Activated CD4-positive, alpha-beta T cell treated with anti-CD3 and anti-CD28 coated beads for 4 hours (primary cell): ENCODE measurements at places on chromosomes 2 and 18.

GRCh38 chr2:12141618-12142258 is 395.3 kb downstream of the LPIN1 start:
- DNase-seq = no peak

GRCh38 chr2:192741889-192742288 is 547.2 kb upstream of the TMEFF2 start:
- no peak for DNase-seq

GRCh38 chr18:74522635-74523548 is 11.4 kb upstream of the CNDP1 start:
- DNase-seq = no peak

GRCh38 chr18:50879302-50880118 is 592 bp downstream of the ME2 start:
- peak; percentile 29 for DNase-seq

GRCh38 chr2:198544461-198544860 is 740.1 kb downstream of the PLCL1 start:
- no peak for DNase-seq

DNA sequence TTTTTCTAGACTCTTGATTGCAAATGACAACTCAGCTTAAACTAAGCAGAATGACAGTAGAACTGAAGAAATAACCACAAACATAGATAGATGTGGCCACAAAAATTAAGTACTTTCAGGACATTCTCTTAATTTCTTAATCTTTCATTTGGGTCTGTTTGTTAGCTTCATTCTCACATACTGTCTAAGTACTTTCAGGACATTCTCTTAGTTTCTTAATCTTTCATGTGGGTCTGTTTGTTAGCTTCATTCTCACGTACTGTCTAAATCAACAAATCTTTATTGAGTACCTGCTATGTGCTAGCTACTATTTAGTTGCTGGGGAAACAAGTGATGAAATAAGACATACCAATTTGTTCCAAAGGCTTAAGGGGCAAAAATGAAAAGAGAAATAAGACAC is 35.1 kb downstream of the FAM117B start:
- no peak for DNase-seq

DNA sequence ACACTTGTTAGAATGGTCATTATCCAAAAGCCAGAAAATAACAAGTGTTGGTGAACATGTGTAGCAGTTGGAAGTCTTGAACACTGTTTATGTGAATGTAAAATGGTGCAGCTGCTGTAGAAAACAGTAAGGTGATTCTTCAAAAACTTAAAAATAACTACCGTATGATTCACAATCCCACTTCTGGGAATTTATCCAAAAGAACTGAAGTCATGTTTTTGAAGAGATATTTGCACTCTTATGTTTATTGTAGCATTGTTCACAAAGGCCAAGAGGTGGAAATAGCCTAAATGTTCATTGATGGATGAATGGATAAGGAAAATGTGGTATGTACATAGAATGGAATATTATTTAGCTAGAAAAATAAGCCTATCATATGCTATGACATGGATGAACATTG is 6.3 kb upstream of the SPP2 start:
- no peak for DNase-seq

DNA sequence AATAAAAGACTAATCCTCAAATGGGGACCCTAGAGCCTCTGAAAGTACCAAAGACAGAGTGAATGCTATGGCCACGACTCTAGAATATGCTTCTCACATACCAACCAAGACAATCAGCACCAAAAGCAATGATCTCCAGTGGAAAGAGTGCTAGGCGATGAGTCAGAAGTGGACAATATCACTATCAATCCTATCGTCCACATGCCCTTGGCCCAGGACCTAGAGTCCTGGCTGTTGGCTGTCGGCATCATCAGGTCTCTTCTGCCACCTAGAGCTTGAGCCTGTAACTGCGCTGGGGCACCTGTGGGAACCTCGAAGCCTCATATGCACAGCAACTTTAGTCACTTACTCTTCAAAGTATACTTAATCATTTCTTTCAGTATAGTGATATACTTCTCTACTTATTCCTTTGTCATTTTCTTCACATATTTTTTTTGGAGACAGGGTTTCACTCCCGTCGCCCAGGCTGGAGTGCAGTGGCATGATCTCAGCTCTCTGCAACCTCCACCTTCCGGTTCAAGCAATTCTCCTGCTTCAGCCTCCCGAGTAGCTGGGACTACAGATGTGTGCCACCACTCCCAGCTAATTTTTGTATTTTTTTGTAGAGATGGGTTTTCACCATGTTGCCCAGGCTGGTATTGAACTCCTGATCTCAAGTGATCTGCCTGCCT is 29.7 kb downstream of the NOL10 start:
- peak; percentile 23 for DNase-seq

- no peak for DNase-seq
Measured at GRCh38 chr2:236208019-236208926, 40.1 kb upstream of the GBX2 start.

- DNase-seq = no peak
Measured at GRCh38 chr2:237323656-237324055, 90.3 kb downstream of the COL6A3 start.

GRCh38 chr2:32838418-32838817 is 108.3 kb upstream of the LTBP1 start:
- no peak for DNase-seq

- DNase-seq = no peak
Measured at GRCh38 chr18:10143596-10143995, 229.8 kb downstream of the VAPA start.

GRCh38 chr2:164538240-164538866 is 82.9 kb downstream of the GRB14 start:
- no peak for DNase-seq

- no peak for DNase-seq
Measured at GRCh38 chr2:39469807-39470206, 32.7 kb upstream of the MAP4K3 start.

DNA sequence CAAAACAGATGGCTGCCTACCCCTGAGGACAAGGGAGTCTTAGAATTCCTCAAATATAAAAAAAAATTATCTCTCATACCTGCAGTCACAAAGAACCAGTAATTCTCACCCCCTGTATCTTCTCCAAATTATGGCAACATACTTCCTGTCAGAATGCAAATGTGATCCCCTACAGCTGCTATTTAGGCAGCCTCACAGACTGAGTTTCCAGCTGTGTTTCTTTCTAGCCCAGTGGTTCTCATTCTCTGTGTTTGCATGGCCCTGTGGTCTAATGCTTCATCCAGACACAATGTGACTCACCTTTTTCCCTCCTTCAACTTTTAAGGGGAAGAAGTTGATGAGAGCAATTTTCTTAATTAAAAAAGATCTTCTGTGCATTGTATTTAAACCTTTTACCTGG is 726.3 kb downstream of the TSN start:
- DNase-seq = no peak

DNA sequence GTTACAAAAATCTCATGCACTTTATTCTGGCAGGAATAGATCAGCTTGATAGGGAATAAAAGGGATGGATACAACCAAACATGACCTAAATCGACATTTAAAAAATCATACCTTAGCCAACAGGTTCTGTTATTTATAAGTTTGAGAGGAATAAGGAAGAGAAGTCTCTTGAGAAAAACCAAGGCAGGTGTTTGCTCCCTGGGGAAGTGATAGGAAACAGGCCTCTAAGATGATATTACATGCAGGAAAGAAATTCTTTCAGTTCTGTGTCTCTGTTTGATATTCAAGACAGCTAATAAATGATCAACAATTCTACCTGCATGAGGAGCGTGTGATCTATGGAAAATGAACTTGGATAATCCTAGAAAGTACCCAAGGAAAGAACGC is 184.8 kb upstream of the ZEB2 start:
- DNase-seq = no peak

- no peak for DNase-seq
Measured at GRCh38 chr2:59005836-59006615, 764.9 kb upstream of the FANCL start.

DNA sequence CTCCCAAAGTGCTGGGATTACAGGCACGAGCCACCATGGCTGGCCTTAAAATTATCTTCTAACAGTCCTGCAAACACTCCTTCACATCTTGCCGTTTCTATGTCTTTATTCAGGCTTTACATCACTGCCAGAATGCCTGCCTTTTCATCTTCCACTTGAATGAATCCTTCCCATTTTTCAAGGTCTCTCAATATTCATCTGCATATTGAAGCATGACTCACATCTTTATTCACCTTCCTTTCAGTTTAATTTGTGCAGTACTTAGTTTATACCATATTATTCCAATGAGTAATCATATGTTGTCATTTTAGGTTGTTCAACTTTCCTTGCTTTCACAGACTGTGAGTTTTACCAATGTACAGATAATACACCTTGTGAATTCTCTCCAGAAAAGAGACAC is 510.1 kb upstream of the PIK3C3 start:
- no peak for DNase-seq

- no peak for DNase-seq
Measured at GRCh38 chr2:117956036-117956796, 57.7 kb downstream of the CCDC93 start.

- no peak for DNase-seq
Measured at GRCh38 chr2:122389694-122390093, 634.2 kb downstream of the TSN start.

DNA sequence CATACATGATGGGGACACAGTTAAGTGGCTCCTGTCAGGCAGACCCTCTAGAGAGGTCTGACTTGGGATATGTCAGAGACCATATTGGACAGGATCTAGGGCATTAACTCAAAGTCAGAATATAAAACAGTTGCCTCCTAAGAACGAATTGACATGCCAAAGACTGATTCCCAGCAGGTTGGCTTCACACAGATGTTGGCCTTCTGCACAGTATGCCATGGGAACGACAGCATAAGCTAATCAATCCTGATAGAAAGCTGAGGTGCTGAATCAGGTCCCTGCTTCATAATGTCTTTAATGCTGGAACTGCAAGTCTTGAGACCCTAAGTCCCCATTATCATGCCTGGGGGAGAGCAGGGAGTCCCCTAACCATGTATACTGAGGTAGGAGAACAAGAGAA is 165.1 kb downstream of the SRBD1 start:
- DNase-seq = no peak

DNA sequence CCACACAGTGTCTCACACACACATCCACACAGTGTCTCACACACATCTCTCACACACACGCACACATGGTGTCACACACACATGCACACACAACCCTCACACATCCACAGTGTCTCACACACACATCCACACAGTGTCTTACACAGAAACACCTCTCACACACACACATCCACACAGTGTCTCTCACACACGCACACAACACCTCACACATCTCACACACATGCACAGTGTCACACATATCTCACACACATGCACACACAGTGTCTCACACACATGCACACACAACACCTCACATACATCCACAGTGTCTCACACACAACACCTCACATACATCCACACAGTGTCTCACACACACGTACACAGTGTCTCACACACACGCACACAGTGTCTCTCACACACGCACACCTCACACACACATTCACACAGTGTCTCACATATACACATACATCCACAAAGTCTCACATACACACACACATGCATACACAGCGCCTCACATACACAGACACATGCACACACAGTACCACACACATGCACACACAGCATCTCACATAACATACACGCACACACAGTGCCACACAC is 473.9 kb upstream of the HS6ST1 start:
- no peak for DNase-seq

- no peak for DNase-seq
Measured at GRCh38 chr2:211376410-211376809, 820.0 kb downstream of the CPS1 start.

DNA sequence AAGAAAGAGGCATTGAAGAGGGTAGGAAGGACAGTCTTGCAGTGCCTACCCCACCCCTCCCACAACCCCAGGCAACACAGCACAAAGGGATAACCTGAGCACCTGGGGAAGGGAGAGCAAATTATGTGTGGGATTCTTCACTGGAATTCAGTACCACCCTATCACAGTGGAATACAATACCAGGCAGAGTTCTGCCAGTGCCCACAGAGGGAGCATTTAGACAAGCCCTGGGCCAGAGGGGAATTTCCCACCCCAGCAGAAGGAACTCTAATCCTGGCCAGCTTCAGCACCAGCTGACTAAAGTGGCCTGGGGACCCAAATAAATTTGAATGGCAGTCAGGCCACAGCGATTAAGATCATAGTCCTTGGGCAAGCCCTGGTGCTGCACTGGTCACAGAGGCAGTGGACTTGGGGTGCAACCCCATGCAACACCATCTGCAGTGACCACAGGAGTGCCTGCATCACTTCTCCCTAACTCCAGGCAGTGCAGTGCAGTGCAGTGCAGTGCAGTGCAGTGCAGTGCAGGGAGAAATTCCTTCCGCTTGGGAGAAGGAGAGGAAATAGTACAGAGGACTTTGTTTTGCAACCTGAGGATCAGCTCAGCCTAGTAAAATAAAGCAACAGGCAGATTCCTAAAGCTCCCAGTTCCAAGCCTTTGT is 147.8 kb upstream of the SRD5A2 start:
- DNase-seq = no peak

- DNase-seq = no peak
Measured at GRCh38 chr2:134170294-134170693, 83.6 kb upstream of the MGAT5 start.

GRCh38 chr2:16152071-16152927 is 211.9 kb downstream of the MYCN start:
- DNase-seq = no peak

GRCh38 chr2:78261454-78261853 is 739.3 kb upstream of the LRRTM4 start:
- DNase-seq = no peak

DNA sequence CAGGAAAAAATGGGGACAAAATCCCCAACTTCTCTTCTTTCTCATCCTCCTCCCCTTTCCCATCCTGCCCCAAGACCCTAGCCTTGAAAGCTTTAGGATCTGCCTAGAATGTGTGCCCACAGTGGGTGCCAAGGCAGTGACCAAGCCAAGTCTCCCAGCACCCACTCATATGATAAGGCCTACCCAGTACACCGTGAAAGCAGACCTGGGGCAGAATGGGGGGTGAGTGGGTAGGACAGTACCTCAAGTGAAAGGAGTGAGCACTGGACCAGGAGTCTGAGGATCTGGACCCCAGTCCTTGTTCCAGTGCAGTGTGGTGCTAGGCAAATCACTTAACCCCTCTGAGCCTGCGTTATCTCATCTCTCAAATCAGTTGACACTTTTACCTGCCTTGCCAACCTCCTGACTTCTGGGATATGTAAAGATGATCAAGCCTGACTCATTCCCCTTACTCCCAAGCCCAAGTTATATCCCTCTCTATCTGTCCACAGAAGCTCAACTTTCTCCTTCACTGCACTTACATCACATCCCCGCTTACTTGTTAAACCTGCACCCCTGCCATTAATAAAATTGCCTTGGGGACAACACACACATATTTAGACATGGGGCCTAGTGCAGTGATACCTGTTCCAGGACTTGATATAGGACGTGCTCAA is 109.7 kb downstream of the ATL2 start:
- no peak for DNase-seq

DNA sequence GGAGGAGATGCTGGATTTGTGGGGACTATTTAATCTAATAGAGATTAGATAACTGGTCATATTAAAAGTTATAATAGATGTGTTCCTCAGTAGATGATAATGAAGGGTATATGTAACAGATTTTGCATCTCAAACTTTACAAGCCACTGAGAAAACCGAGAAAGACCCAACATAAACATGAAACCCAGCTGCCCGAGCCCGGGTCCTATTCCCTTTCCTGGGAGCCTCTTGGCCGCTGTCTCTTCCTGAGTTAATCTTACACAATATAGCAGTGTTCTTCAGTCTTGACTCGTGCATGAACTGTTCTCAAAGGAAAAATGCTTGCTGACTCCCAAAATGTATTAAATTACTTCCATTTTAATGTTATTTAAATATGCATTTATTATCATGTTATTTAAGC is 94.5 kb downstream of the COPS8 start:
- no peak for DNase-seq

GRCh38 chr2:217168496-217168895 is 308.6 kb upstream of the TNP1 start:
- no peak for DNase-seq
